ENCODE measurements at places on chromosomes 1 and 21.

DNA sequence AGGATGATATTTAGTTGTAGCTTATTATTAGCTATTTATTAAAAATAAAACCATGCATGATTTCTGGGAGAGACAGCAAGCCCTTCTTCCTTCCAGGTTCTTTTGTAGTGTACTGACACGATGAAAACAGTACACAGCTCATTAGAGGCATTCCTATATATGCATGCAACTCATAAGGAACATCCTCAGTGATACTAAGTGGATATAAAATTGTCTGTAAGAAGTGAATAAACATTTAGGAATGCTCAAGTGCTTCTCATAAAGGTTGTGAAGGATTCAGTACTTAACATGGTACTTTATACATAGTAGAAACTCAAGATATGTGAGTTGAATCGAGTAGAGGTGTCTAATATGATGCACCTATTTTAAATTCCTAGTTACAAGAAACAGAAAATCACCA lies 287.7 kb downstream of the SDCCAG8 start:
- no peak for DNase-seq

- peak; percentile 62 for DNase-seq
These were observed 5.9 kb downstream of the TARBP1 start for GRCh38 chr1:234473118-234473517.

- no peak for DNase-seq
These were observed 11.5 kb upstream of the VASH2 start for GRCh38 chr1:212938846-212939245.

DNA sequence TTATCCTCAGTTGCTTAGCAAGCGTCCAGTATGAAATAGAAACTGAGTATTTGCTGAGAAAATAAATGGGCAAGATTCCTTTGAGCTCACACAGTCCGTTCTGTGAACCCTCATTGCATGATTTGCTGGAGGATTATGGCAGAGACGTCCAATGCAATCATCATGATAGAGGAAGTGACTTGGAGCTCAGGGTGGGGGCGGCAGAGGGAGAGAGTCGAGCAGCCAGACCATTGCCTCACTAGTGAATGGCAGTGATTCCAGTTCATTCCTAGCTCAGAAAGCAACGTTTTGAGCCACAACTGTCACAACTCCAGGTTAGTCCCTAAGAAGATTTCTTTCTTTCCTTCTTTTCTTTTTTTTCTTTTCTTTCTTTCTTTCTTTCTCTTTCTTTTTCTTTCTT lies 27.5 kb upstream of the COL9A2 start:
- peak; percentile 73 for DNase-seq

DNA sequence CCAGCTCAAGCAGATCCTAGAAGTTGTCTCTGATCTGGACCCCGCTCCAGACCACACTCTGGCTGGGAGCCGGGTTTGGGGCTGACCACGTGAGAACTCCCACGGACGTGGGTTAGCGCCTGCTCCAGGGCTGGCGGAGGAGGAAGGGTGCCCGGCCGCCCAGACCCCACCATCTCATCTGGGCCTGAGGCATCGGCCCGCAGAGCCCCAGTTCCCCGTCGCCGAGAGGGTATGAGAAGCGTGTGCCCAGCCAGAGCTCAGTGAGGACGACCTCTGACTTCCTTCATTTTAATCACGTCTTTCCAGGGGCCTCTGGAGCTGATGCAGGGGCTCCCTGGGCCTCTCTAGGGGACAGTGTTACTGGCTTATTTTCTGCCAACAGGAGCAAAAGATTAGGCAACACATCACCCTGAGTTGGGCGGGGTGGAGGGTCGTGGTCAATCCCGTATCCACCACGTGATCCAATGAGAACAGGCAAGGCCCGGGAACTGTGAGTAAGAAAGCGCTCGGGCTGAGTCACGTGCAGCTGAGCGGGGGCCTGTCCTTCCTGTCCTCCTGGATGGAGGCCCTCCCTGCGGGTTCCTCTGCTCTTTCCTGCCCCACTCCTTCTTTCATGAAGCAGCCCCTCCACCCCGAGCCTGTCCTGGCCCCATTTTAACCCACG lies 81.1 kb downstream of the SIK1 start:
- peak; percentile 64 for DNase-seq

All from activated CD4-positive, alpha-beta T cell treated with anti-CD3 and anti-CD28 coated beads, Interleukin-2, amount 10 ng/mL, durations not matched to agents 24 days and 14 days (primary cell).